ENCODE measurements at places on chromosomes 7 and 10.

DNA sequence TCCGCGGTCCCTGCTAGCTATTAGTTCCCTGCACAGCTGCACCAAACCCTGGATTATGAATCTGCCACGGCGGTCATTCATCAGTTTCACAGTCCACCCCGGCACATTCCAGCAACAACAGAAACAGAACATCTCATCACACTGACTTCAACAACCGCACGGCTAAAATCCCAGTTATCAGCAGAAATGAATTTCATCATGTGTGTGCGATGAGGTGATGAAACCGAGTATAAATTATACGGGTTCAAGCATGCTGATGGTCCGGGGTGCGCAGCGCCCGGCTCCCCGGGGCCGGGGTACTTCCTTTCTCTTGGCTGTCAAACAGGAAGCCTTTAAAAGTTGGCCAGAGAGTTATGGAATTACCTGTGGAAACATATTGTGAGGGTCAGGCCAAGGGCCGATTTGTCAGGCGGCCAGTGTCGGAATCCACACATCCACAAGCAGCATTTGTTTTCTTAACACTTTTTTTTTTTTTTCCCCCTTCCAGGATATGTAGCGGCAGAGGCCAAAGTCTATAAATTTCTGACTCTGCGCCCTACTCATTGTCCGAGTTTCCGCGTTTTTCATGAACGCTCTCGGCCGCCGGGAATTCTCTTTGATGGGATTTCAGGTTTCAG lies 420.9 kb upstream of the MGMT start:
- DNase-seq: no peak

DNA sequence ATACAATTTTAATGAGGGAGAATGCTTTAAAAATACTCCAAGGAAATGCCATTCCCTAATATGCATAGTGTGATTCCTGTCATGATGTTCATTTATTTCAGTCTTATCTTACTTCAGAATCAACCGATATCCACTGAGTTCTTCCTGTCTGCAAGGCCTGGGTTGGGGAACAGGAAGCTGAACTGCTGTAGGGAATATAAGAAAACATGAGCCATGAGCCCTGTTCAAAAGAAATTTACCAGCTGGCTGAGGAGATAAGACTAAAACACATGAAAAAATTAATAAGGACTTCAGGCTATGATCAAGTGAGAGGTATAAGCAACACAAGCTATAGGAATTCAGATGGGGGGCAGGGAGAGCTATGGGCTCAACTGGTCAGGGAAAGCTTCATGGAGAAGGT lies 184.7 kb downstream of the PLPP4 start:
- DNase-seq: no peak

GRCh38 chr10:6530211-6530840 lies 49.8 kb downstream of the PRKCQ start:
- no peak for DNase-seq

DNA sequence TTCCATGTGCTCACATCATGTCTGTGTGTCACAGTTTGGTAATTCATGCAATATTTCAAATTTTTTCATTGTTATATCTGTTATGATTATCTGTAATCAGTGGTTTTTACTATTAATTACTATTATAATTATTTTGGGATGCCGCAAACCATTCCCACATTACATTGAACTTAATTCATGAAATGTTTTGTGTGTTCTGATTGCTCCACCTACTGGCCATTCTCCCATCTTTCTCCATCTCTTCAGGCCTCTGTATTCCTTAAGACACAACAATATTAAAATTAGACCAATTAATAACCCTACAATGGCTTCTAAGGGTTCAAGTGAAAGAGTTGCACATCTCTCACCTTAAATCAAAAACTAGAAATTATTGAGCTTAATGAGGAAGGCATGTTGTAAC lies 398.5 kb downstream of the PCDH15 start:
- no peak for DNase-seq

GRCh38 chr7:1542841-1543747 lies 12.6 kb downstream of the MAFK start:
- DNase-seq: no peak
